ENCODE measurements at places on chromosomes 5 and 9.

DNA sequence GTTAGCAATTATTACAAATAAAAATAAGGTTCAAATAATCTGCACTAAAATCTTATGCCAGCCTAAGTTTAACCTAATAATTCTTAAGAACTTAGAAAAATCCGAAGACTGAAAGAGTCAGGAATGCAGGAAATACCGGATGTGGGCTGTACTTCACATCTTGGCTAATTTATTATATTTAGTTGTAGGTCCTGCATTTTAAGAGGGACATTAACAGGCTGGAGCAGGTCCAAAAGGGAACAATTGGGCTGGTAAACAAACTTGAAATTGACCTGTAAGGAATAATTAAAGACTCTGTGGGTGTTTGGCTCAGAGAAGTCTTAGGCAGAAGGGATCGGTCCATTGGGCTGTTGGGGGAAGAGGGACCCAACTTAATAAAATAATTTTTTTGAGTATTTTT is 18.4 kb downstream of the GLRA1 start:
- DNase-seq = no peak

DNA sequence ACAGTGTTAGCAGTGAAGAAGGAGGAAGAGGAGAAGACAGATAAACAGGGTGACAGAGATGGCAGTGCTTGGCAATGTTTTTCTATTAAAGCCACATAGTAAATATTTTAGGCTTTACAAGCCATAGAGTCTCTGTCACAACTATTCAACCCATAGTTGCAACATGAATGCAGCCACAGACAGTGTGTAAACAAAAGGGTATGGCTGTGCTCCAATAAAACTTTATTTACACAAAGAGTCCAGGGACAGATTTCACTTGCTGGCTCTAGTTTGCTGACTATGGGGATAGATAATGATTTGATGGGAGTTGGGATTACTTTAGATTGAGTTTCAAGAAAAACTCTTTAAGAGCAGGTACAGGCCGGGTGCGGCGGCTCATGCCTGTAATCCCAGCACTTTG is 224.8 kb upstream of the SEMA6A start:
- no peak for DNase-seq

DNA sequence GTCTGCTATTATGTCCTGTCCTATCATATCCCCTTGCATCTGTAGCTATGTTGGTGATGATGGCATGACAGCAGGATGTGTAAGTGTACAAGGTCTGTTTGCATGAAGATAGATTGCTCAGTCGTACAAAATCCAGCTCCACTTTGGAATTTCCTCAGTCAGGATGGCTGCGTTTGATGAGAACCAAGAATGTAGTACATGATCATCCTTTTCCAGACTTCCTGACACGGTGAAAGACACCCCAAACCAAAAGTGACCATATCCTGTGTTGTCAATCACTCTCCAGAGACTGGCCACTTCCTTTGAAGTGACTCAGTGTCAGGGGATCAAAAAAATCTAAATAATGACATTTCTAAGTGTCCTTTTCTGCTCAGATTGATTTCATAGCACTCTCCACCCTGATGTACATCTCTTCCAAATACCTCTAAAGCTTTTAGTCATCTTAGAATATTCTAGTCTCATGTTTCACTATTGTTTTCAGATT is 213.4 kb downstream of the PLK2 start:
- no peak for DNase-seq

GRCh38 chr9:92592946-92593861 is 57.4 kb upstream of the ECM2 start:
- DNase-seq = no peak

GRCh38 chr5:54959673-54960418 is 25.5 kb downstream of the ESM1 start:
- no peak for DNase-seq

- no peak for DNase-seq
Measured at GRCh38 chr5:146797658-146798057, 80.9 kb downstream of the PPP2R2B start.

GRCh38 chr9:128552744-128553440 is 505 bp downstream of the SPTAN1 start:
- DNase-seq = no peak

DNA sequence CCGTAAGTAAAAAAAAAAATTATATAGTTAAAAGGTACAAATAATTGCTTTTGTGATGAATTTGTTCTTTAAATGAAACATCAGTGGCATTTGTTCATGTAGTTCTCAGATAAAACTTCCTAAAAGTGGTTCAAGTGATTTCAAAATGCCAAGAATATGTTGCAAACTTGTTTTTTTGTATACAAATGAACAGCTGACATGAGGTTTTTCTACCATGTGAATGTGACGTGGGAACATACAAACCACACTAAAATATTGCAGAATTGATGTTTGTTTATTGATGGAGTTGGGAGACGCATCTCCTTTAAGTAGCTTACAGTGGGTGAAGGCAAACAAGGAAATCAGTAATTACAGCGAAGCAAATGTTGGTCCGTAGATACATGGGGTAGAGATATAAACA is 16.9 kb downstream of the BASP1 start:
- no peak for DNase-seq

DNA sequence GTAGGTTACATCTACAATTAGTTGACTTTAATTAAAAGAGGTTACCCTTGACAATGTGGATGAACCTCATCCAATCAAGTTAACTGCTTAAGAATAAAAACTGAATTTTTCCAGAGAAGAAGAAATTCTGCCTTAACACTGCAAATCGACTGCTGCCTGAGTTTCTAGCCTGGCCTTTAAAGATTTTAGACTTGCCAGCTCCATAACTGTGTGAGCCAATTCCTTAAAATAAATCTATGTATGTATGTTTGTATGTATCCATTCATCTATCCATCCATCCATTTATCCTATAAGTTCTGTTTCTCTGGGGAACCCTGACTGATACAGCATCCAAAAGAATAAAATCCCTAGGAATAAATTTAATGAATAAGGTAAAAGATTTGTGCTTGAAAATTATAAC is 136.1 kb downstream of the TMEM38B start:
- no peak for DNase-seq

DNA sequence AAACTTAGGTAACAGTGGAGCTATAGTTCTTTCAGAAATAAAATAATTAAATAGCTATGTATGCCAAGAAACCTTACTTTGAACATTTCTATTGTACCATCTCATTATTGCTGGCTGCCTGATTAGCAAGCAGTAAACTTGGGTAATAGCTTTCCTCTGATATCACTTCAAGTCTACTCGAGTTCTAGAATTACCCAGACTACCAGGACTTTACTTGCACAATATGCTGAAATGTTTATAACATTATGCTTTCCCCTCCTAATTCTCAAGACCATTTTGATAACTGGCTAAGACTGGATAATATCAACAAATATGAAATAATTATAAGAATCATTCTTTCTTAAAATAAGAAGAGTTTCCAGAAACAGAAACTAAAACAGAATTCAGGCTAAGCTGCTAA is 512.6 kb downstream of the RAB3C start:
- DNase-seq = no peak

DNA sequence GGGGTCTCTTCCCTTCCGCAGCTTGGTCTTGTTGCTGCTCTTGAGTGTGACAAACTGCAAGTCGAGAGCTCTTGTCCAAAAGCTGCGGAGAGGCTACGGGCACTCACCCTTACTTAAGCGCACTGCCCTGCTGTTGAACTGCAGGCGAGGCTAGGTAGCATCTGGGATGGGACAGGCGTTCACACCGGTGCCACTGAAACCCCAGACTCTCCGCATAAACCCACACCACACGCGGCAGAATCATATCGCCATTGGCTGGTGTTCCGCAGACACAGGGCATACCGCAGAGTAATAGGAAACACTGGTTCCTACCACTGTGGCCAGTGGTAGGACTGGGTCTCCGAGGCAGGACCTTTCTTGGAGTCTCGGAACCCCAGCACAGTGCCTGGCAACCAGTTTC is 2.2 kb upstream of the NPR3 start:
- DNase-seq = no peak

GRCh38 chr5:30874241-30875034 is 319.0 kb upstream of the CDH6 start:
- DNase-seq = no peak

DNA sequence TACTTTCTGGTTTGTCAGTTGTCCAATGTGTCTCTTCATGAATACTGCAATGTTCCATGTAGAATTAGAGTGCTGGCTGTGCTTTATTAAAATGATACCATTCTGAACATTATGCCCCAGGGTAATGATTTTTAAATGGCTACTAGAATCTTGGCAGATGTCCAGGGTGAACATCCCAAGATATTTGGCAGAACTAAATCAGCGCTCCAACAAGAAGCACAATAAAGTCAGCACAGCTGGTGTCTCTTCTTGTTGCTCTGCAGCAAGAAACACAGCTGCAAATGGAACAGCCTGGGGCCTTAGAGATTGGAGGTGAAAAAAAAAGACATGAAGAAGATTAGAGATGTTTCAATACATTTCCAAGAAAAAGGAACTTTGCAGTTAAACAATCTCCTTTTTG is 248.3 kb downstream of the CDH18 start:
- DNase-seq = no peak

GRCh38 chr5:174045470-174046025 is at the start of gene NSG2:
Gene NSG2 (plus strand): TSS chr5:174045706. CDS start chr5:174046756, 1,050 bp downstream.
- peak; percentile 74 for DNase-seq

DNA sequence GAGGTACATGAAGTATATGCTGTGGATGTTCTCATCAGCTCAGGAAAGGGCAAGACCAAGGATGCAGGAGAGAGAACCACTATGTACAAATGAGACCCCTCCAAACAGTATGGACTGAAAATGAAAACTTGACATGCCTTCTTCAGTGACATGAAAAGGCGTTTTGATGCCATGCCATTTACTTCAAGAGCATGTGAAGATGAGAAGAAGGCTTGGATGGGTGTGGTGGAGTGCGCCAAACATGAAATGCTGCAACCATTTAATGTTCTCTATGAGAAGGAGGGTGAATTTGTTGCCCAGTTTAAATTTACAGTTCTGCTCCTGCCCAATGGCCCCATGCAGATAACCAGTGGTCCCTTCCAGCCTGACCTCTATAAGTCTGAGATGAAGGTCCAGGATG is 47.7 kb downstream of the SEMA4D start:
- DNase-seq = no peak

- no peak for DNase-seq
Measured at GRCh38 chr9:38154501-38155421, 85.7 kb upstream of the SHB start.

GRCh38 chr9:100595391-100596199 is 17.7 kb downstream of the CAVIN4 start:
- DNase-seq = peak; percentile 3

DNA sequence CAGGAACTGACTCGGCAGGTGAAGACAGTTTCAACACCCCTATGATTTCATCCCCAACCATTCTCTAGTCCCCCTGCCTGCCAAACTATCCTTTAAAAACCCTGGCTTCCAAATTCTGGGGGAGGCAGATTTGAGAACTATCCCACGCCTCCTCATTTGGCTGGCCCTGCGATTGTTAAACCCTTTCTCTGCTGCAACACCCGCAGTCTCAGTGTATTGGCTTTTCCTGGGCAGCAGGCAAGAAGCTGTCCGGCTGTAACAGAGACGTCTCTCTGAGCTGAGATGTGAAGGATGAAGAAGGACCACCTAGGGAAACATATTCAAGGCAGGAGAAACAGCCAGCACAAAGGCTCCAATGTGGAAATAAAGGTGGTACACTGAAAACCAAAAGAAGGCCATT is 6.6 kb downstream of the ST6GALNAC6 start:
- DNase-seq = no peak

Data from GM06990 (cell line).